COR-L47 (cell line): ENCODE measurements at places on chromosomes 7 and 10.

- DNase-seq = no peak
These were observed 275.0 kb upstream of the BMPER start for GRCh38 chr7:33630359-33630758.

DNA sequence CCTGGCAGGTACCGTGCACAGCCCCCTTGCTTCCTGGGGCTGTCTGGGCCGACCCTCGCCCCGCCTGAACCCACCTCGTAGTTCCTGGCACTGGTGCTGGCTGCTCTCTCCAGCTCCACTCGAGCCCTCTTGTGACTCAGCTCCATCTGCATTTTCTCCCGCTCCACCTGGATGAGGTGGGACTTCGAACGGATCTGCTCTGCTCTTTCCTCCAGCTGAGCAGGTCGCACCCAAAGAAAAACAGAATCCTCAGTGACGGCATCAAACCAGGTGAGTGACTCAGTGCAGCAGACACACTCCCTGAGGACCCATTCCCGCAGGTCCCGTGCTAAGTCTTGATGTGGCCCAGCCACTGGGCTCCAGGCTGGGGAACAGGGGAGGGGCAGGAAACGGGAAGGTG, 7.4 kb downstream of the MAD1L1 start:
- no peak for DNase-seq

DNA sequence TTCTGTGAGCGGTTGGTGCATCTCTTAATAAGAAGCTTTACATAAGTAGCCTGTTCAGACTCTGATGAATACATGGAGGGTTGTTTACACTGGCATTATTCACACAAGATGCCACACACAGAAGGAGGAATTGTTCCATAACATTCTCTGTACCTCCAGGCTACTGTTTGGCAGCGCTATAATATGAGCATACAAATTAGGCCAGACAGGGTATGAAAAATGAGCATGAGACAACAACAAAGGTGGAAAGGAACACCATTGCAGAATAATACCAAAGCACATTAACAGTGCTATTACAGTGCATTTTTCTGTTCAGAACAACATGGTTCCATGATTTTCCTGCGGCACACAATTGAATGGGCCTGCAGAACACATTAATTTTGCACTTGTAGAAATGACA, 417.2 kb upstream of the C7orf33 start:
- DNase-seq = peak; percentile 65

DNA sequence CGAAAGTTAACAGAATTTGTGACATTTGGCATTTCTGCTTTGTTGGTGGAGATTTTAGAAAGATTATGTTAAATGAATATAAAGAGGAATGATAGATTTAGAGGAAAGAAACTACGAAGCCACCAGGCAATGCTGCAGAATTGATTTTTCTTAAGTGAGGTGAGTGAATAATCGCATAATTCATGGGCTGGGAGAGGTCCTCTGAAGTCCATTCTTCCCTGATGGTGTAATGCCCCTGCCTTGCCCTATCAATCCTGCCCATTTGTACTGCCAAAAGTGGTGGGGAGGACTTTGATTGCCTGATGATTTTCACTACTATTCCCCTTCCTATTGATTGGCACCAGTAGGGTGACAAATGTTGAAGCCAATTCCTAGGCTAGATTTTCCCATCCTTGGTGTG, 125.9 kb downstream of the C10orf90 start:
- DNase-seq = no peak

GRCh38 chr7:159099711-159100231, 44.9 kb downstream of the VIPR2 start:
- DNase-seq = no peak

- DNase-seq = no peak
These were observed 47.1 kb upstream of the GAD2 start for GRCh38 chr10:26169466-26169865.

DNA sequence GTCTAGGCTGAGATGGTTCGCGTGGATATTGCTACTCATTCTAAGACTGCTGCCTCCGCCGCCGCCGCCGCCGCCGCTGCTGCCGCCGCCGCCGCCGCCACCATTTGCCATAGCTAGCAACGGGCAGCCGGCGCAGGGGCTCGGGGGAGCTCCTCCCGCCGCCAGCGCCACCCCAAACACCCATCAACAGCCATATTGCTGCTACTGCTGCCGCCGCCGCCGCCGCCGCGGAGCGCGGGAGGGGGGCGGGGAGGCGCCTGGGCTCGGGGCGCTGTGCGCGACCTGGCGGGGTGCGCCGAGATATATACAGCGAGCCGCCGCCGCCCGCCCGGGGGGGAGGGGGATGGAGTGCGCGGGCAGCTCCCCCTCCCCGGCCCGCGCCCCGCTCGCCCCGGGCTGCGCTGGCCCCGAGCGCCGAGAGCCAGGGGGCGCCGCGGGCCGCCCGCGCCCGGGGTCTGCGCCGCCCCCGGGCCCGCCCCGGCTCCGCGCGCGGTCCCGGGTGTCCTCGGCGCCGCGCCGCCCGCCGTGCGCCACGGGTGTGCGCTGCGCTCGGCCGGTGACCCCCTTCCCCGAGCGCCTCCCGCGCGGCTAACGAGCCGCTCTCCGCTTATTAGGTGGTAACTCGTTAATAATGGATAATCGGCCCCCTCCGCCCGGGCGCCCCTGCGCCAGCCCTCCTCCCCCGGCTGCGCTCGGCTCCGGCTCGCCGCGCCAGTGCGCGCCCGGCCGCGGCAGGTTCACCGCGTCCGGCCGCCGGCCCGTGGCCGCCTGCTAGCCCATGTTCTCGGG, at the start of gene KCNMA1:
KCNMA1 (minus strand) TSS at position 277 of the 789 bp plus-strand sequence.
- peak; percentile 34 for DNase-seq

GRCh38 chr7:108077709-108078108, 52.5 kb downstream of the LAMB4 start:
- DNase-seq = no peak

DNA sequence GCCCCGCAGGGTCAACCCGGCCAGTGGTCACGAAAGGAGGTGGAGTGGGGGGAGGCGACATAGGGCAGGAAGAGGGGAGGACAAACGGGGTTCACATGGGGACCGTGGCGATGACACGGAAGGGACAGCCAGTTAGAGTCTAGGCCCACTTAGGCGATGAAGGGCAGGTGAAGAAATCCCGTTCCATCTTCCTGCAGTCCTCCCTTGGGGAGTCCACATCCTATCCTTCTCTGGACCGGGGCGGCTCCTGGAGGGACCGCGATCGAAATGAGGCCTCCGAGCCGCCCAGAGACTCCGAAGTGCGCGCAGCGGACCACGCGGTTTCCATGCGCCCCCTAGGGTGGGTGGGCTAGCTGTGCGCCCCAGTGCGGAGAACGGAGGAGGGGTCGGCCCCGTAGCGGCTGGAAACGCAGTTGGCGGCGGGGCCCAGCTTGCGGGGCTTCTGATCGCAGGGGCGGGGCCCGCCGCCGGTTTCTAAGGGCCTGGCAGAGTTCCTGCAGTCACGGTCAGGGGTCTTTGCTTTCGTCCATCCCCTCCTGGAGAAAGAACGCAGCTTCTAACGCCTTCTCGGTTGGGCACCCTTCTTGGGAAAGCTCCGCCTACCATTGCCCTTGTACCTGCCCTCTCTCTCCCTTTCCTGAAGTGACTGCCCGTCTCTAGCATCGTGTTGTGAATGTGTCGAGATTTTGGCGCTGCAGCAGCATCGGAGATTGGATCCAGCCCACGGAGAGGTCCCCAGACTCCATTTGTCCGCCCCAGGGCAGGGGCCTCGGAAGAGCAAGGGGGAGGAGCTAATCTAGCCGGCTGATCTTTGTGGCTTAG, 17.9 kb upstream of the TMEM225B start:
- DNase-seq = peak; percentile 41
